ENCODE measurements at places on chromosomes 12 and 14.
A peak's percentile ranks its signal among the peaks of the same experiment; 100 is the strongest.

GRCh38 chr14:94382716-94383596 is 5.4 kb downstream of the SERPINA1 start:
- no peak for DNase-seq

DNA sequence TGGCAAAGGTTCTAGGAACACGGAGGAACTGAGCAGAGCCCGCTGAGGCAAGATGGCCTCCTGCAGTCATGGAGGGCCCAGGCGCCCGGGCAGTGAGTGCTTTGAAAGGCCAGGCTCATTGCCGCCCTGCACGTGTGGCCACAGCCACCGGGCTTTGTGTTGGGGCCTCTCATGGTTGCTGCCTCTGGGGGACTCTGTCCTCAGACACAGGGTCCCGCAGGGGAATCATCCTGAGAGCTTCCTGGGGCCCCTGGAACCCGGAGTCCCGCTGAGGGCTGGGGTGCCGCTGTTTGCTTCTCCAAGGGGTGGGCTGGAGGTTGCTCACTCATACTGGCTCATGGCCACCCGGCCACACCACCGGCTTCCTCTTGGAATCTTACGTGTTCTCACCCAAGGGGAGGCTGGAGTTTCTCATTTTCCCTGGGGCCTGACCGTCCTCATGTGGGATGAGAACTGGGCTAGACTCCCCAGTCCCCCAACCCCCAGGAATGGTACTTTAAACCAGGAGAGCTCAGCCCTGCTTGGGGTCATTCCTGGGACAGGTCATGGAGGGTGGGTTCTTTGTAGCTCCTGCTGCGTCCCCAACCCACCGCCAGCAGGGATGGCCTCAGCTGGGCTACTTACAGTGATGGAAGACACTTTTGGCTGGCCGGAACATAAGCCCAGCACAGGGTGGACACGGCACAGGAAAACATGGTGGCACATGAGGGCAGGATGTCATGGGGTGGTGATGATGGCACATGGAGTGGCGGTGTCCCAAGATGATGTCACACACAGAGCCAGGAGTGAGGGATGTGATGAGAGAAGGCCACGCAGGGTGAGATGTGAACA is 21.1 kb upstream of the LRTM2 start:
- no peak for DNase-seq

GRCh38 chr12:109725321-109726105 is 11.9 kb downstream of the FAM222A start:
- no peak for DNase-seq

GRCh38 chr12:2613326-2614073 is 181.3 kb upstream of the FKBP4 start:
- DNase-seq, result no peak

GRCh38 chr14:55513491-55513890 is 66.5 kb upstream of the KTN1 start:
- no peak for DNase-seq

- DNase-seq, result no peak
Measured at GRCh38 chr12:128810182-128811127, 13.3 kb downstream of the SLC15A4 start.

GRCh38 chr12:64383675-64384074 is 6.9 kb downstream of the C12orf56 start:
- no peak for DNase-seq

- DNase-seq, result peak; percentile 36
Measured at GRCh38 chr14:24132061-24132685, 1.7 kb downstream of the FITM1 start.

- no peak for DNase-seq
Measured at GRCh38 chr14:20692116-20692751, 3.7 kb downstream of the ANG start.

DNA sequence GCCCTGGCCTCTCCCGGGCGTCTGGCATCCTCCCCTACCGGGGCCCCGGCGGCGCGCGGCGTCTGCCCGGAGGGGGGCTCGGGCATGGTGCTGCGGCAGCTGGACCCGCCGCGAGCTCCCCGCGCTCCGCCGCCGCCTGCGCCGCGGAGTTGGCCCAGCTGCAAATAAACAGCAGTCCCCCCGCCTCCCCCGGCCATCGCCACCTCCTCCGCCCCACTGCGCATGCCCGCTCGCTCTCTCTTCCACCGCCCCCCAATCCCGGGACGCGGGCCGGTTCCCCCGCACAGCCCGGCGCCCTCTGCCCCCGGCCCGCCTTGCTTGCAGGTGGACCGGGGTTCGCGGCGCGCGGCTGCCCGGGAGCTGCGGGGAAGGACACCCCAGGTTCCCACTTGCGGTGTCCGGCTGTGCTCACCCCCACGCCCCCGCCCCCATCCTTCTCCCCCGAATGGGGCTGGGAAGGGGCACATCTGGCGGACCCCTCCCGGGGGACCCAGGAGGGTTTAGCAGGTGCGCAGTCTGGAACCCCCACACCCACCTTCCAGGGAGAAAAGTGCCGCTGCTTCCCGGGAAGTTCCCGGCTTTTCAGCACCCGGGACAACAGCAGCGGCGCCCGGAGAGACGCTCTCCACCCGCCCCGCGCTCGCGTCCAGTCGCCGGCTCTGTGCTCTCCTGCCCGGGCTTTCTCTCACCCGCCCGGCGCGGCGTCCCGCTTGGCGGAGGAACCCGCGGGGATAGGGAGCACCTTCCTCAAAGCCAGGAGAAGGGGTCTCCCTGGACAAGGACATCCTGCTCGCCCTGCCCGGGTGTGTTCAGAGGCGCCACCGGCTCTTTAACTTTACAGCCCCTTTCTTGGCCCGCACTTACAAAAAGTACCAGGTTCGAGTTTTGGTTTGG is at the start of gene TMTC1:
TSS of gene TMTC1 (minus strand) at position 170 of the 894 bp plus-strand sequence. CDS start 191 bp downstream, outside the sequence.
- DNase-seq, result no peak

DNA sequence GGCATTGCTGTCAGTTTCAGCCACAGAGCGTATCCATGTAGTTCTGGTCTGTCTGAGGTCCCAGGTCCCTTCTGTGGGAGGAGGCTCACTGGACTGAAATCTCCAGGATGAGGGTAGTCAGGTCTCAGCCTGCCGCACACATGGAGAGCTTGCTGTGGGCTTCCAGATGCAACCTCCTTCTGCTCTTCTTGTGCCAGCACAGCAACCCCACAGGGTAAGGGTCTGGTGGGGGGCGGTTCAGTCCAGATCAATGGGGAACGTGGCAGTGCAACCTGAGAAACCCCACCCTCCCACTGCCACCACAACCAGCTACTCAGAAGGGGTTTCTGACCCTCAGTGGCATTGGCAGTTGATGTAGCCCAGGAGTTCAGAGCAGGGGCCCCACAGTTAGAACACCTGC is 61.2 kb downstream of the BEGAIN start:
- no peak for DNase-seq

GRCh38 chr12:103672401-103673119 is 85.5 kb downstream of the STAB2 start:
- no peak for DNase-seq

DNA sequence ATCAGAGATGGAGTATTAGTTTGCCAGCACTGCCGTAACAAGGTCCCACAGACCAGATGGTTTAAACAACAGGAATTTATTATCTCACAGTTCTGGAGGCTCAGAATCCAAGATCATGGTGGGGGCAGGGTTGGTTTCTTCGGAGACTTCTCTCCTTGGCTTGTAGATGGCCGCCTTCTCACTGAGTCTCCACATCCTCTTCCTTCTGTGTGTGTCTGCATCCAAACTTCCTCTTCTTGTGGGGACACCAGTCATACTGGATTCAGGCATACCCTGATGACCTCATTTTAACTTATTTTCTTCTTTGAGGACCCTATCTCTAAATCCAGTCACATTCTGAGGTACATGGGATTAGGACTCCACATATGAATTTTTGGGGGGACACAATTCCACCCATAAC is 455.5 kb downstream of the RGS6 start:
- DNase-seq, result no peak

GRCh38 chr12:110373425-110373824 is 30.1 kb downstream of the ANAPC7 start:
- DNase-seq, result no peak

DNA sequence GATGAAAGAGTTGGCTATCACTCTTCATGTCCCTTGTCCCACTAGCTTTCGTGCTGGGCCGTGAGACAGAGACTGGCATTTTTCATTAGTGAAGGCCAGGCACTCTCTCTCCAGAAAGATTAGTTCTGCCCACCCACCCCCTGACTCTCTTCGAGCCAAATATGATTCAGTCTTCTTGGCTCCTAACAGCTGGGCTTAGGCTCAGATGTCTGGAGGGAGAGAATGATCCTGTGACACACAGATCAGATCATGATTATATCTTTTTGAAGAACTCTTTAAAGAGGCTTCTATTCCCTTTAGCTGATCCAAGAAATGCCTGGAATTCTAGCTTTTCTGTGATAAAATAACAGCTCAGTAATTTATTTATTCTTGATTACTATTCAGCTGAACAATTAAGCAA is 5.2 kb upstream of the GNG2 start:
- DNase-seq, result no peak

GRCh38 chr12:132534076-132534475 is 44.1 kb downstream of the FBRSL1 start:
- DNase-seq, result no peak

GRCh38 chr12:87051621-87052020 is 795.4 kb upstream of the MGAT4C start:
- DNase-seq, result no peak

- no peak for DNase-seq
Measured at GRCh38 chr14:105465209-105466031, 9.2 kb upstream of the CRIP2 start.

DNA sequence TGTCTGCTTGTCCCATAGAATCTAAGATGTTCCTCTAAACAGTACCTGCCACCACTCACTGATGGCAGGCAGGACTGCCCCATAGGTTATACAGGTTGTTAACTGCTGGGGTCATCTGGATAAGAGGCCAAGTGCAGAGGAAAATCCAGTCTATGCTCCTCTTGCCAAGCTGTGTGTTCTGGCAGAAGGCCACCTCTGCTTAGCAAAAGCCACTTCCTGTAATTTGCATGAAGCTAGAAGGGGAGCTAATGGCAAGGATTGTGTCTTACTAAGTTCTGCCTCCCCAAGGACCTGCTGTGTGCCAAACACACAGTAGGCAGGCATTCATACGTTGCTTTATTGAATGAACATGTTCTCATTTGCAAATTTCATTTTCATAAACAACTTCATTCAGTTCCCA is 445.4 kb downstream of the BCL11B start:
- DNase-seq, result no peak

DNA sequence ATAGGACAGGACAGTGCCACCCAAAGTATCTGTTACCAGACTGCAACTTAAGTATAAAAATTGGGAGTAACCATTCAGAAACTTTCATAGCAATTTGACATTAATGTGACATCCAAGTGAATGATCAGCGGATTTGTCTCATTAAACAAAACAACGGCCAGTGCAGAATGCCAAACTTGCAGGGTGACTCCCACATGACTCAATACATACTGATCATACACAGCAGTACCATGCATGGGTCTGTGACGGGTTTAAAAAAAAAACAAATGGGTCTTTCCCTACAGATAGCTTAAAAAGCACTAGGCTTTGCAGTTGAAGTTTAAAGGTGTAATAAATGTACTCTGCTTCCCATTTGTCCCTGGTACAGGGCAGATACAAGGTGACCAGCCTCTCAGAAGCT is 116.6 kb downstream of the SLC35F4 start:
- no peak for DNase-seq

DNA sequence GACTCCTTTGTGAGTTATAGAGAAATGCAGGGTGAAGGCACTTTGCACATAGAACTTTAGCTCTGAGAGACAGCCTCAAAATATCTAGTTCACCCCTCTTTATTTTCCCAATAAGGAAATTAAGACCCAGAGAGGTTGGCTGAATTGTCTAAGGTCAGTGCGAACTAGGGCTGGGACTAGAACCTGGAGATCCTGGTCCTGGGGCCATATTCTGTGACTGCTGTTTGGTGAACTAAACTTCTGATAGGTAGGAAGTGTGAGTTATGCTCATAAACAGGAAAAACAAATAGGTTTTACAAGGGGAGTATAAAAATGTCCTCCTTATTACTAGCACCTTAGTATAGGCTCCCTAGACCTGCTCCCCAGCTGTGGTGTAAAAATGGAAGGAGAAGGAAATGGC is 53.9 kb downstream of the DAD1 start:
- no peak for DNase-seq

GRCh38 chr12:106074706-106075392 is 63.9 kb downstream of the NUAK1 start:
- no peak for DNase-seq

GRCh38 chr12:5499566-5500330 is 67.8 kb downstream of the NTF3 start:
- DNase-seq, result no peak

DNA sequence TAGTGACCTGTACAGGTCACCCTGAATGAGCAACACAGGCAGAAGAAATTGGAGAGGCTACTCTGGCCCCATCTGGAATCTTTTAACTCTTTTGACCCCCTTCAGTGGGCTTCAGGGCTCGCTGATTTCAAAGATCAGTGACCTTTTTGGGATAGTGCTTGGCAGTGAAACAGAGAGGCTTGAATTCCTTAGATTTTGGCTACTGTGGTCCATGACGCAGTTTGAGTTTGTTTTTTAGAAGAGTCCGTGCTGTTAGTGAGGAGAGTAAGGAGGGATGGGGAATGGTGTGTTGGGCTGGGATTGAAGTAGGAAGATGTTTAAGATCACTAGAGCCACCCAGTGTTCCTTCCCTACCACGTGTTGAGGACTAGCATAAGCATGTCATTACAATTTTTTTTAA is 16.5 kb downstream of the TMEM30B start:
- no peak for DNase-seq

DNA sequence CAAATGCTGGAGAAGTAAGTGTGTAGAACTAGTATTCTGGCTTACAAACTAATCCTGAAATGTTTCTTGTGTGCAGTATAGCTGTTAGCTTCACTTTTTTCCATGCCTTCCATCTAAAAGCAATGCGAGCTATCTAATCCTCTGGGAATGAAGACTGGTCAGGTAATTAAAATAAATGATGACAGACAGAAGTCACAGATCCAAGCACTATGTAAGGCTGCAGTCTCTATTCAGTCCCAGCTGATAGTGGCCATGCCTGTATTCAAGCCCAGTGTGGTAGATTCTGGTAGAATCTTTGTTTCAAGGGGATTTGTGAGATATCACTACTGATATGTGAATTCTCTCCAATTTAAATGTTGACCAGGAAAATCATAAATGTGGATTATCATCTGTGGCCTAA is 637.2 kb downstream of the TMTC2 start:
- DNase-seq, result no peak

DNA sequence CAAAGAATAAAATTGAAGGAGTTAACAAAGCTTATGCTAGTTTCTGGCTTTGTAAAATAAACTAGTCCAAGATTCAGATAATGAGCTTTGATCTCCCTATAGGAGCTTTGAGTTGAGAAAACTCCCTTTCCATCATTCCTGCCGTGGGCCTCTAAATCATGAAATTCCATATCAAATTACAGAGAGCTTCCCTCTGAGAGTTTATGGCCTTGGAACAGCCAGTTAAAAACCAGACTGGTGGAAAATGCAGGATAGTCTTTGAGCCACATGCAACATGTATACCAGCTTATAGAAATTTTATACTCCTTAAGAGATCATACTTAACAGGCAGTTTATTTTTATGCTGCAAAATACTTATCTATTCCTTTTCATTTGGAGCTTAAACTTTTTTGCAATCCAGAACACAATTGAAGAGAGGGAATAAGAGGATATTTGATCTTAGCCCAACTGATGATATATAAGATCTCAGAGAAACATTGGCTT is 175.8 kb upstream of the ATP2B1 start:
- DNase-seq, result no peak

GRCh38 chr12:120844768-120845449 is 59.2 kb downstream of the SPPL3 start:
- no peak for DNase-seq

- DNase-seq, result no peak
Measured at GRCh38 chr12:75710361-75711069, 199.1 kb upstream of the KRR1 start.

- no peak for DNase-seq
Measured at GRCh38 chr12:94049718-94050117, 98.7 kb upstream of the PLXNC1 start.

- no peak for DNase-seq
Measured at GRCh38 chr14:77970646-77971045, 170.7 kb downstream of the ADCK1 start.
